ENCODE measurements at places on chromosomes 1 and 21.

- DNase-seq = no peak
Observed at GRCh38 chr1:59139396-59139795, 157.5 kb upstream of the FGGY start.

GRCh38 chr1:29243871-29244200, 7.5 kb downstream of the PTPRU start:
- no peak for DNase-seq

GRCh38 chr1:240649733-240650721, 38.1 kb upstream of the GREM2 start:
- DNase-seq = no peak

- DNase-seq = no peak
Observed at GRCh38 chr1:178052650-178053461, 41.0 kb upstream of the RASAL2 start.

GRCh38 chr21:15850645-15851044, 120.9 kb downstream of the USP25 start:
- no peak for DNase-seq
